Cortex of kidney (tissue), 1 donor: ENCODE measurements at places on chromosomes 2 and 18.

GRCh38 chr2:80489717-80490116 is 185.2 kb upstream of the LRRTM1 start:
- no peak for DNase-seq

GRCh38 chr2:65128297-65129190 is 1.4 kb downstream of the RAB1A start:
- DNase-seq: no peak

DNA sequence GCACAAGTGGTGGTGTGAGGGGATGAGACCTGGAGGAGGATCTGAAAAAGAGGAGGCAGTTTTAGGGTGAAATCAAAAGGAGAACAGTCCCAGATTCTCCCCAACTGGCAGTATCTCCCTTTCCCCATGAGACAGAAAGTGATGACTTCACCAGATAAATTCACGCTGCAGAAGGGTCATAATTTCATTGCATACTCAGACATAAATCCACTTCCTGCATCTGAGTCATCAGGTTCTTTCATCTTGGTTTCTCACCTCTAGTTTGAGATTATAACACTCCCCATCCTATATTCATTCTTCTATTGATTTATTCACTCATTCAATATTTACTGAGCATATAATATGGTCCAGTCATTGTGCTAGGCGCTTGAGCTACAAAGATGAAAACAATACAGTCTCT is 64.7 kb downstream of the CCDC148 start:
- DNase-seq: no peak

DNA sequence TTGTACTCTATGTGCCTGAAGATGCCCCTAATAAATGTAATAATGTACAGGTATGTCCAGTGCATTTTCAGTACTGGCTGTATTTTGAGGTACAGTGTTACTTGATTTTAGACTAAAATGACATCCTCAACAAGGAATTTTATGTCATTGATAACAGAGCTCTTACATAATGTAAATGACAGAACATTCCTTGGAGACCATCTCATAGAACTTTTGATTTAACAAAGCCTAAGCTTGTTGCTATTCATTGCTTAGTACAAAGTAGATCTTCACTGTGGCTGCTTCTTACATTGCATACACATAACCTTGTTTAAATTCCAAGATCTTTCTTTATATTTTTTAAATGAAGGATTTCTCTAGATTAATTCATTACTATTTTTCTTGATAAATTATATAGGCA is 24.1 kb downstream of the DYNC1I2 start:
- no peak for DNase-seq

DNA sequence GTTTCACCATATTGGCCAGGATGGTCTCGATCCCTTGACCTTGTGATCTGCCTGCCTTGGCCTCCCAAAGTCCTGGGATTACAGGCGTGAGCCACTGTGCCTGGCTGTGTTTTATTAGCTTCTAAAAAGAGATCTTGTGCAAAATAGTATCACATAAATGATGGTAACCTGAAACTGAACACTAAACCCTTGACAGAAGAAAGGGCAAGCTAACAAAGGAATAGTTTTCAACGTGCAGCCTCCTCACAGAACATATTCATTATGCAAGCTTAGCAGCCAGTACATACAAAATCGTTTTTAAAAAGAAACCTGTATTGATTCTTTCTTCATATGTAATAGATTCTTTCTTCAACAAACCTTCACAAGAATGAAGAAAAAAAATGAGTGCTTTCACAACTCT is 20.6 kb downstream of the CHN1 start:
- DNase-seq: no peak

DNA sequence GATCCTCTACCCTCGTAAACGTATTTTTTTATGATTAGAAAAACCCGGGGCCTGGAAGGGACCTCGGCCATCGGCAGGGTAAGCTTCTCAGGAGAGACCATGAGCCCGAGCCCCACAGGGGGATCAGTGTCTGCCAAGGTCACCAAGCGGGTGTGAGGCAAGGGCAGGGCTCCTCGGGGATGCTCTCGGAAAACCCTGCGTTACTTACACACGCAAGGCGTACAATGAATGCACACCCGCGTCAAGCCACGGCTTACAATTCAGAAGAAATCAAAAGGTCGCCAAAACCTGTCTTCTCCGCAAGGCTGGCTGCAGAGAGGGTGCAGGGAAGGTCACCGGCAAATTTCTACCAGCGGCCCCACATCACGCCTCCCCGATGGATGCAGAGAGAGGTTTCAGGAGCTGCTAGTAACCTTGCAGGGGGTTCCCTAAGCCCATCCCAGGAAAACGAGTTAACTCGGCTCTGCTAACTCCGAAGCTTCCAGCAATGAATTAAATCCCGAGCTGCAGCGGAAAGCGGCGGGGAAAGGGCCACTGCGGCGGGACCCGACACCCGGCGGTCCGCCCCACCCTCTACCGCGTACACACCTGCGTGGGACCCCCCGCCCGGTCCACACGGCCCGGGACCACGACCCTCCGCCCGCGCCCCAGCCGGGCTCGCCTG is 638 bp downstream of the ST3GAL5 start:
- DNase-seq: no peak

GRCh38 chr2:104654811-104655210 is 199.1 kb upstream of the POU3F3 start:
- DNase-seq: no peak

GRCh38 chr2:97967216-97967592 is 28.5 kb downstream of the TMEM131 start:
- DNase-seq: no peak

GRCh38 chr2:23620841-23621341 is 235.9 kb downstream of the KLHL29 start:
- DNase-seq: no peak

DNA sequence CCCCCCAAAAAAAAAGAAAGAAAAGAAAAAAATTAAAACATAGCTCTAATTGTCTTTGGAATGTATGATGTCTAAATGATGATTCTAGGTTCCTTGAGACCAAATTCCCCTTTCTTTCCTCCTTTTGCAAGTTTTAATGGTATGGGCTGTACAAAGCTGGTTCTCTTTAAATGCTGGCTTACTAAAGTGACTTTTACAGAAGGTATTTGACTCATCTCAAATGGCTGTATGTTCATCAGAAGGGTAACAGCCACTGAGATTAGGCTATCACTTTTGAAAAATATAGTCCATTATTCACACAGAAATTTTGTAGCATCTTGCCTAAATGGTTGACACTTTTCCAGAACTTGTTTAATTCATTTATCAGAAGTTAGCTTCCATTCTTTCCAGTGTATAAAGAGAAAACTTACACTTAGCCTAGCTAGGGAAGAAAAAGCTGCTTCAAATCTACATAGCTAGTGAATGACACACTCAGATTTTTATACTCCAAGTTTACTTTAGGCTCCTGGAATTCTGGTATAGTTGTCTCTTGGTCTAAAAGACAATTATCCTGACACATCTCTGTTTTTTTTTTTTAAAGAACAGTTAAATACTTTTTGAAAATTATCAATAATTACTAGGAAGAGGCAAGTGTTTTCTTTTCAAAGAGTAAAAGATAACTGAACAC is 622.6 kb downstream of the LRP1B start:
- DNase-seq: no peak

- no peak for DNase-seq
Measured at GRCh38 chr2:16282511-16282910, 342.2 kb downstream of the MYCN start.

DNA sequence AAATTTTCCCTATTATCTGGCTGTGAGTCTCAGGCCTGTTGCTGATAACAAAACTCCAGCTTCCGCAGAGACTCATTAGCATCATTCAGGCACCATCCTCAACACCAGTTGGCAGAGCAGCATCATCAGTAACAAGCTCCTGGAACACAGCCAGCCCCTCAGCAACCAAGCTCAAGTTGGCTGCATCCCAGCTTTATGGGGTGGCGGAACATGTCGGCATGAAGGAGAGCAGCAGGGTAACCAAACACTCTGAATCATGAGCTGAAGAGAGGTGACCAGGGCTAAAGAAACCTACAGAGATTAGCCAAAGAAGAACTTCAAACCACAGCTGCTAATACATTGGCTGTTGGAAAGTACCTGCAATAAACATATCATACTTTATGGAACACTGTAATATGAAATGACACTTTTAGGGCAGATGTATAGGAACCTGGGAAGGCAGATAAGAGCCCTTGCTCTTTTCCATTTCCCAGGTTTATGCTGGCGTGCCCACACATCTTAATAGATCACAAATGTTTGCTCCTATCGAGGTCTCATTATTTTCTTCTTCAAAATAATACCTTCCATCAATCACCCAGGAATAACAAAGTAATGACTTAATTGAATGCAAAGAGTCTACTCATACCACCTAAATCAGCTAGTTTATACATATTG is 63.8 kb downstream of the PDE11A start:
- DNase-seq: no peak

DNA sequence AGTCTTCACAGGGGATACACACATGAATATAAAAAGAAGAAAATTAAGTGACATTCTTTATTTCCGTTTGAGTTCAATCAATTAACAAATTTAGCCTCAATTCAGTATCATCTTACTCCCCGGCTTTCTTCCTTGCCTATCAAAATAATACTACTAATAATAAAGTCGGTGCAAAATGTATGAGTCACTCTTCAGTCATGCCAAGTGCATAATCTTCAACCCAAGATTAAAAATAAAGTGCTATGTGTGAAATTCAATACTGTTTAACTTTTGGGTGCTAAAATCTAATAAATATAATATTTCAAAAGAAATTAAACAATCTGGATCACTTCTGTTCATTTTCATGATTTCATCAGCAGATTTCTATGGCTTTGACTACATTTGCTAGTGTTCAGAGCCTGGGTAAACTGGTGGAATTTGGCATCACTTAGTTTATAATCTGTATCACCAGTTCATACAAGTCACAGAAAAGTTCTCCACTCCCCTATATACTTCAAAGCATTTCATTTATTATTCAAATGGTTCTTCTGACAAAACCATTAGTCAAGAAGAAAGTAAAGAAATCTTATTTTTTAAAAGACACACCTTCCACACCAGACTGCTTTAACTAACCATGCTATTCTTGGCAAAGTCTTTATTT is 183.6 kb downstream of the THADA start:
- DNase-seq: no peak

GRCh38 chr2:9805435-9806297 is 37.6 kb upstream of the TAF1B start:
- no peak for DNase-seq

GRCh38 chr2:96760986-96761832 is 507 bp downstream of the CNNM4 start:
- DNase-seq: no peak

- no peak for DNase-seq
Measured at GRCh38 chr2:58896638-58897037, 655.5 kb upstream of the FANCL start.

DNA sequence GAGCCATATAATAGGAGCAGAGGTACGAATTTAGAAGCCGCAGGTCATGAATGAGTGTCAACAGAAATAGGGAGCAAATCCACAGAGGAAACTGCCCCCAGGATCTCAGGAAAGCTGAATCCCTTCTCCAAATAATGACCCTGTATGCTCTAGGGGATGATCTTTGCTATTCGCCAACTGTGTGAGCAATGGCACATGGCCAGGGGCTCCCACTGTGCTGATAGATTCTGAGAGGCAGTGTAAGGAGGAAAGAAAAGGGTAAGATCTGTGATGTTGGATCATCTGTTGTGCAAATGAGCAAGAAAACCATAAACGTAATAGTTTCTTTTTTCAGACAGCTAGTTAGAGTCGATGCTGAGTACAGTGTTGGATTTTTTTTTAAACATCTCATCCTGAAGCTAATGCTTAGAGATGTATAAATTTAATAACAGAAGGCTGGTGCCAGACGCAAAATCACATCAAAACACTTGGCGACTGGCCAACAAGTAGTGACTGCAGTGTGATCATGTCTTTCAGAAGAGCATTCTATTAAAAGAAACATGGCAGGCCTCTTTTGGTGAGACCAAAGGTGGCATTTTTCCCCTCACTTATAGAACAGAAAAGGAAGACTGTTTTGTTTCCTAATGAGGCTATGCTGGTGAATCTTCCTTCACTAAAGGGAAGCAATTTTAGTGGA is 77.4 kb downstream of the ABCA12 start:
- no peak for DNase-seq

DNA sequence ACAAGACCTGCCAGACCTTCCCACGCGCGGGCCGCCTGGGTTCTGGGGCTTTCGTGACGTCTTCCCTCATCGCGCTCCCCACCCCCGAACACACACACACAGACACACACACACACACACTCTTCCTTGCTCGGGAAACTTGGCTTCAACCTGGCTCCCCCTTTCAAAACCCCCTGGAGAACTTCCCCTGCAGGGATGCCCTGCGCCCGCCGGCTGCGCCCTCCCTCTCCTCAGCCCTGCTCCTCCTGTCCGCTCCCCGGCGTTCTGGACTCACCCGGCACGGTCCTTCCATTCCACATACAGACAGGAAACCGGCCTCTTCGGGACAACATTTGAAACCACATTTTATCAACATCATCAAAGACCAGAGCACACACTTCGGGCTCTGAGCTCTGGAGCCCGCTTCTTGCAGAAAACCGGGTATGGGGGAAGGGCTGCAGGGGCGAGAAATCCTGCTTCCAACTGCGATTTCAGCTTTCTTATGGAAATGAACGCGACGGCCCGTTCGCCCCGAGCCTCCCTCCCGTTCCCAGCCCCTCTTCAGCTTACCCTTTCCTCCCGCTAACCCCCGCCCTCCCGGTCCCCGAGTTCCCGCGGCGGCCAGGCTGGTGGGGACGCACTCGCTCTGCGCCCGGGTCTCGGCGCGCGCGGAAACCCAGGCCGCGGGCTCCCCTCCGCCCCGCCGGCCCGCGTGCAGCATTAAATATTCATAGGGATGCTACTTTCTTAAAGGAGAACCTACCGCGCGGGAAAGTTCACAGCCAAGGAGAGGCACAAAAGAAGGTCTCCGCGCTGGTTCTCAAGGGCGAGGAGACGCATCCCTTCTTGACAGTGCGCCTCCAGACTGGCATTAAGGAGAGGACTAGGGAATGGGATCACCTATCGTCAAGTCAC is 18.3 kb downstream of the POU3F3 start:
- DNase-seq: no peak

GRCh38 chr2:183729380-183729779 is 605.1 kb downstream of the NUP35 start:
- no peak for DNase-seq

DNA sequence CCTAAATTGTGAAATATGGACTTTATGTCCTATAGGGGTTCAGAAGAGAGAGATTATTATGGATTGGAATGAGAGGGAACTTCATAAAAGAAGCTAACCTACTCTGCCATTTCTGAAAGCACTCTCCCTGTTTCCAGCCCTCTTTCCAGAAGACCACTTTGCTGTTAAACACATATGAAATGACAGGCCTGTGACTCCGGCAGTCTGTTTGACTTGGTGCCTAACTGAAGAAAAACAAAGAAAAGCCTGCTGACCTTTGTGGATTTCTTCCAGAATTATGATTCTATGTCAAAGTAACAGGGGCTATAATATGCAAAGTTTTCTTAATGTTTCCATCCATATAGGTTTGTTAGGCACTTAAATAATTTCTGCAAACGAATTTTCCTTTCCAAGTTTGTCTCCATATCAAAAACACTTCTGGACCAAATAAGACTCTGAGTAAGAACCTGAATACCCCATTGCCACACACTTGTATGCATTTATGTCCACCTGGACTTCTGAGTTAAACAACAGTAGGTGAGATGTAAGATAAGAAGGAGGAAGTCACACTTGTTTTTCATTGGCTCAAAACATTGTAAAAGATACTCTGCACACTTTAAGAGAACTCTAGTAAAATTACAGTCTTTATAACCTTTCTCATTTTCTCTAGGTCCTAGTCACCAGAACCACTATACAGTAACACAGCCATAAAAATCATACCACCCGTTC is 111.7 kb downstream of the PIEZO2 start:
- DNase-seq: no peak
